ENCODE measurements at places on chromosomes 2 and 18.

GRCh38 chr2:241463276-241464135 lies 44.9 kb downstream of the STK25 start:
- DNase-seq = no peak

GRCh38 chr18:79690071-79690470 lies 10.5 kb downstream of the CTDP1 start:
- no peak for DNase-seq

DNA sequence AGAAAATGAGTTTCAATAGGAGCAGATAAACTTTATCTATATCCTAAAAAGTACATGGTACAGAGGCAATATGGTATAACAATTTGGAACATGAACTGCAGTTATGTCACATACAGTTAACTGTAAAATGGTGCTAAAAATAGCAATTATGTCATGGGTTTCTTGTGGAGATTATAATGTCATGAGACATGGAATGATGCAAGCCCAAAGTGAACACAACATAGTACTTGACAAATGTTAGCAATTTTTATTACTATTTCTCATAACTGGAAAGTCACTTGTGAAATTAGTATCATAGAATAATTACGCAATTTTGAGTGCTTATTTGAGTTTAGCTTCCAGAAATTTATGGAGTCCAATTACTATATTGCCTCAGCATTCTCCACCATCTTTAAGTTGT lies 1263.4 kb downstream of the DSC3 start:
- DNase-seq = no peak

GRCh38 chr2:67922080-67922785 lies 140.6 kb downstream of the C1D start:
- DNase-seq = no peak

- no peak for DNase-seq
These were observed 7.6 kb downstream of the ITGA6 start for GRCh38 chr2:172434821-172435605.

DNA sequence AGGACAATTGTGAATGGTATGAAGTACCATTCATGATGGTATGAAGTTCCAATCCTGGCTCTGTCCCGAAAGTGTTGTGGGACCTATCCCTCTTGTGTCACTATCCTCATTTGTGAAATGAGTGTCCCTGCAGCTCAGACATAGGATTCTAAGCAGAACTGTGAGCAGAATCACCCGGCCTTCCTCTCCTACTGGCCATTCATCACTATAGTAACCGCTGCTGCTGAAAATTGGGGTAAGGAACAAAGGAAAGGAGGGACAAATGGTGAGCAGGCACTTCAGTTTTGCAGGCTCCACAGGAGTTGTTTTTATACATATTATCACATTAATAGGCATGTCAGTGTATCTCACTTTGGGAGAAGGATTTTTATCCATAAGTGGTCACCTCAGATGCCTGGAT lies 27.4 kb downstream of the SMYD1 start:
- DNase-seq = no peak

GRCh38 chr2:69018678-69019095 lies 5.7 kb downstream of the ANTXR1 start:
- DNase-seq = no peak

DNA sequence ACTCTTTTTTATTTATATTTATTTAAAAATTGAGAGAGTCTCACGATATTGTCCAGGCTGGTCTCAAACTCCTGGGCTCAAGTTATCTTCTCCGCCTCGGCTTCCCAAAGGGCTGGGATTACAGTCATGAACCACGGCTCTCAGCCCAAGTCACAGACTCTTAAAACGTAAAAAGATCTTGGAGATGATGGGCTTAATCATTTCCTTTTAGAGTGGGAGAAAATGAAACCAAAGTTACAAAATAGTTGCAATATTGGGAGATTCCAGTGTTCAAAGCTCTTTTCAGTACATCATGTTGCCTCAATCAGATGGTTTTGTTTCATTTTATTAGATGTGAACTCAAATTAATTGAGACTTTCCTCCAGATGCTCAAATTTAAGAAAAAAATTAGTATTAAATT lies 151.4 kb upstream of the XPO1 start:
- DNase-seq = no peak

DNA sequence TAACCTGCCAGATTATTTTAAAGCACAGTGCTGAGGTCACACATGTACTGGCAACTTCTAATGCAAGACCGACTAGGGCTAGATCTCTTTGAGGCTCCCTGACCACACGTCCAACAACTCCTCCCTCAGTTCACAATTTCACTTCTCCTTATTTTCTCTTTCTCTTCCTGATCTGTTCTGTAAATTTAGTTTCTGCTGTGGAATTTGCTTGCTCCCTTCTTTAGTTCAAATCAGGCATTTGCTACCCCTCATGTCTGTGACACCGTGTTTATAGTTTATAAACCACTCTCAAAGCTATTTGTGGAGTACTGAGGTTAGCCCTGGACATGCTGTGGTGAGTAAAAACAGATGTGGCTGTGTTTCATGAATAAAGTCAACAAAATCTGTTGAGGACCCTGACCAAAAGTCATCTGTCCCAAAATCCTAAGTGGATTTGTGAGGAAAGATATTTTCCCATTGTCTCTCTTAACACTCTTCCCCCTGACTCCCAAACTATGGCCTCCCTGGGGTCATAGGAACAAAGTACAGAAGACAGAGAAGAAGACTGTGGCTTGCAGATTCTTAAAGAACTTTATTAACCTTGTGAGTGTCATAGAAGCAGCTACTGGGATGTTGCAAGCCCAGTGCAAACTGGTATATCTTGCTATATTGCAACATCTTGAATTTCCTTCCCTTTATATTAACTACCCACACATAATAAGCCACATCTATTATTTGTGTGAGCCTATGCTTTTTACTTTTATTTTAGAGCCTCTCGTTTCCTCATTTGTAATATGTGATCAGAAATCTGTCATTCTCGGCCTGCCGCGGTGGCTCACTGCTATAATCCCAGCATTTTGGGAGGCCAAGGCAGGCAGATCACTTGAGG lies 3.5 kb upstream of the NAGK start:
- no peak for DNase-seq

DNA sequence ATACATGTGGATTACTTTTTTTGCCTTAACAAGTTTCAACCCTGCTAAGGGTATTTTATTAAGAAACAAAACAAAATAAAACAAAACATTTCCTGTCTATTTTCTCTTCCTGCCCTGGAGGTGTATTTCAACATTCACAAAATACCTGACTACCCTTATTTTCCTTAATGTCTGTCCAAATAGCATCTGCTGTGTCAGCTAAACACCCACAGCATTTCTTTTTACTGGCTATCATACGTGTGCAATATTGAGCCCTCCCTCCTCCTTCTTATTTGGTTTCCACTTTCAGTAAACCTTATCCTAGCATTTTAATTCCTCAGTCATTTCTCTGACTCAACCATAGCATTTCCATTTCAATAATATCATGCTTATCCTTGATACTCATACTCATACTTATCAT lies 1420.0 kb upstream of the ZEB2 start:
- no peak for DNase-seq
